ENCODE measurements at places on chromosomes 11 and 22.

DNA sequence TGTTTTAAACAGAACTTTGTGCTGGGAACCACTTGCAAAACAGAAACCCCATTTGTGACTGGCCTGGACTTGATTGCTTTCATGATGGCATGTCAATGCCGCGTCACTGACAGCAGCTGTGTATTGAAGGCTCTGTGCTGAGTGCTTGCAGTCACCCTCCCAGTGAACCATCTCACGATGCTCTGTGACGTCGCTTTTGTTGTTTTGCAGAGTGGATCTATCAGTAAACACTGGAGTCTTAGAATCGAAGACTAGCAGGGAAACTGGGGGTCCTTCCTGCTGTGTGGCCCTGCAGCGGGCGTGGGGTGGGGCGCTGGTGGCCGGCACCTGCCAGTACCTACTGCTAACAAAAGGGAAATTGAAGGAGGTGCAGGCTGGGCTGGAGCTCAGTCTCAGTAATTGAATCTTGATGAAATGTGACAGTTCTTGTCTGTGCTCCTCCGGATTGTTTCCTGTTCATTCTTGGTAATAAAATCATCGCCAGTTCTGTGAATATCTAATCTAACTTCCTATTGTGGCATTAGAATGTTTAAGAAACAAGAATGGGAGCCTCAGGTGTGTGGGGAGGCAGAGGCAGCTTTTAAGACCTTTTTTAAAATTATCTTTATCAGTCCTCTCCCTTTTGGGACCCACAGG lies 50.5 kb upstream of the PARVG start:
- no peak for DNase-seq

- DNase-seq, result no peak
Observed at GRCh38 chr22:30235687-30236170, 10.8 kb downstream of the LIF start.

GRCh38 chr22:31250740-31251600 lies 38.9 kb downstream of the LIMK2 start:
- no peak for DNase-seq

GRCh38 chr11:128940156-128940555 lies 2.5 kb downstream of the TP53AIP1 start:
- DNase-seq, result no peak

DNA sequence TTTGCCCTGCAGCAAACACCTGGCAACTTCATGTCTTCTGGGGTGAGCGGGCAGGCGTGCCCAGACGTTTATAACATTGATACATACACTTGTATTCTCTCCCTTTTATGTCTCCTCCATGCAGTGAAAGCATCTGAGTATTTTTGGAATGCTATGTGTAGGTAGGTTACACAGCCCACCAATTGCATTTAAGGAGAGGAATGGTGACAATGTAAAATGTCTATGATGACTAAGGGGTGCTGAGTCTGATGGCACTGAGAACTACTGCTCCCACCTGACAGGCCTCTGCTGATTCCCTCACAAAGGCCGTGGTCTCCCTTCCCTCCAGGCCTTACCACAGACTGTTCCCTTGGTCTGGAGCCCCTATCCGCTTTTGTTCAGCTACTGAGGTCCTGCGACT lies 22.9 kb upstream of the RASL10A start:
- no peak for DNase-seq

- DNase-seq, result no peak
Observed at GRCh38 chr11:92980312-92980711, 10.9 kb downstream of the MTNR1B start.
